Esophagus mucosa (tissue), 1 donor: ENCODE measurements at places on chromosomes 2 and 18.

DNA sequence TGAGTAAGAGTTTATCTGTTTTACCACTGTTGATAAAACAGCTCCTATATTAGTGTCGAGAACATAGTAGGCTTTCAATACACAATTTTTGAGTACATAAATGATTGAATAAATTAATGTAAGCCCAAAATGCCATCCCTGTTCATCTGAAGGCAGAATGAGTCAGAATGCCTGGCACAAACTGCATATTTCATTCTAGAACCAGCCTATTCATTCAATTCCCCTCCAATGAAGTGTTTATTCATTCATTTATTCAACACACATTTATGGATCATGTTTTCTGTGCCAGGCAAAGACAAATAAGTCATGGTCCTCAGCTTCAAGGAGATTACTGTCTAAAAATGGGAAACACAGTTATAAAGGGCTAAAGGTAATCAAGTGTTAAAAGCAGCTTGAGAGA lies 22.8 kb upstream of the LCLAT1 start:
- no peak for ATAC-seq

GRCh38 chr18:47911877-47912276 lies 18.6 kb downstream of the SMAD2 start:
- no peak for ATAC-seq

DNA sequence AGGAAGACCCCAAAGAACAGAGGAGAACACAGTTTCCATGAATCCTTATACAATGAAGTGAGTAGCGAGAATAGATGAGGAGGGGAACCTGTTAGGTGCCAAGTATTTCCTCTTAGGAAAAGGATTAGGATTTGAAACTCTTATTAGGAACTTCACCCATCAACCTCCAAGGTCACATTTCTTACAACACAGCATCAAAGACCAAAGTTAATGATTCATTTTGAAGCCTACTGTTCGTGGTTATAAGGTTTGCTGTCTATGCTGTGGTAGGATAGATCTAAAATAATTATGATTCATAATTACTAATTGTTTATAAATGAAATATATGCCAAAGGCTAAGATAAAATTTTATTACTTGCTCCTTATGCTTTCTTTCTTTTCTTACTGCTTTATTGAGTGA lies 6.1 kb downstream of the CFAP221 start:
- no peak for ATAC-seq

- peak; percentile 13 for ATAC-seq
These were observed 12.7 kb upstream of the CDH19 start for GRCh38 chr18:66616523-66616983.

DNA sequence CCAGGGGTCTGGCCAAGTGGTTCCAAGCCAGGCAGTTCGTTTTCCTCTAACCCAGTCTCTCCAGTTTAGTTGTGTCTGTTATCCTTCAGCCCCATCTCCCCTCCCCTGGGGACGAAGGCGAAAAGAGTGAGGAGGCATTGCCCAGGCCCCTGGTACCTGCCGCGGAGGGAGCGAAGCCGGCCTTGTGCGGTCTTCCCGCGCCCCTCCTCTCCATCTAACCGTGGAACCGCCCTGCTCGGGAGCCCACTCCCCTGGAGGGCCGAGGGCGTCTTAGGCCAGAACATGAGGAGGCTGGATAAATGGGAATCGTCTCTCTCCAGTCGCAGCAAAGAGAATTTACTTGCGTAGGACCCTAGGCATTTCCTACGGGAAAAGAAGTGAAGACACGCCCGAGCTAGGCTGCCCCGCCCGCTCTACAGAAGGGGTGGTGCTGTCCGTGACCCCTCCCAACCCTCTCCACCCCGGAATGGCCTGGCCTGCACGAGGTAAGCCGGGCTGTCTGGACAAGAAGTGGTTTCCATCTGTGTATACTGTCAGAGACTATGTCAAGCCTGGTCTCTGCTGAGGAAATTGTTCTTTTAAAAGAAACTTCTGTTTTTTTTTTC lies 156.2 kb downstream of the MIB1 start:
- no peak for ATAC-seq

GRCh38 chr2:178491612-178492011 lies 11.4 kb downstream of the PLEKHA3 start:
- no peak for ATAC-seq

DNA sequence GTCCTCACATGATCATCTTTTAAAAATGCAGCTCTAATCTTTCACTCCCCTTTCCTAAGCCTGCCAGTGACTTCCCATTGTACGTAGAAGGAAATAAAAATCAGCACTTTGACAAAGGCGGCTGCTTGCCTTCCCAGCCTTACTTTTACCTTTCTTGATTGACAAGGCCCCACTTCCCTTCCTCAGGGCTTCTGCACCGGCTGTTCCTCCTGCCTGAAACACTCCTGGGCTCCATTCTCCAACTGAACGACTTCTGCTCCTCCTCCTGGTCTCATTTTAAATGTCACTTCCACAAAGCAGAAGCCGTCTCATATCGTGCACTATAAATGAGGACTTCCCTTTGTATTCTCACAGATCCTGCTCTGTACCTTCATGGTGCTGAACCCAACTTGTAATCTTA lies 56.1 kb downstream of the OSBPL6 start:
- ATAC-seq: peak; percentile 47

DNA sequence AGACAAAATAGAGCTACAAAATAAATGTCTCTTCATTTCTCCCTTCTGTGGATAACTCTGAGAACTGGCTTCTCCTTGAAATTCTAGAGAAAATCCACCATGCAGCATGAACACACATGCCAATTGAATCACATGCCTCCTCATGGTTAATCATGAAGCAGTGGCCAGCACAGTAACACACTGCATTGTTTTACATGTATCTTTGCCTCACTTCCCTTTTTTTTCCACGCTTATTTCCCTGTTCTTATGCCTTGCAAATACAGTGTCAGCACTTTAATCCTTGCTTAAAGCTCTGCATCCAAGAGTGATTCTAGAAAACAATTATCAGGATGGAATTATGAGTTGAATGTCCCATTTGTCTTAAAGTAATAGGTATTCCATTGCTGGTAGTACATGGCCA lies 50.3 kb upstream of the ZBTB7C start:
- ATAC-seq: no peak

GRCh38 chr2:121608367-121608766 lies 40.9 kb downstream of the CLASP1 start:
- no peak for ATAC-seq

- ATAC-seq: peak; percentile 35
These were observed 392.4 kb downstream of the ALK start for GRCh38 chr2:29528891-29529520.

DNA sequence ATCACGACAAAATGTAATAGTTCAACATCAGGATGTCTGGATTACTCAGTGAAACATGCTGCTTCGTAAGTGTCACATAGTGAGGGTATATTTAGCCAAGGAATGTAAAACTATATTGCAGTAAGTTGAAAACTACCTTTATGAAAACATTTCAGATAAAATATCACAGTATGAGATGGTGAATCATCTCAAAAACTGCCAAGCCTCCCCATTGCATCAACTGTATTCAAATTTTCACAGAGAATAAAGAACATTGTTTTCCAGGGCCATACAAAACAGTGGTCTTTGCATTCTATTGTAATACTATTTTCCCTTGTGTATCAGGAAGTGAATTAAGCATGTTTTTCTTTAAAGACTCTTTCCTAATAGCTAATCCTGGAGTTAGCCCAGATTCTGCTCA lies 47.6 kb upstream of the MSTN start:
- no peak for ATAC-seq
